ENCODE measurements at places on chromosomes 7 and 10.

DNA sequence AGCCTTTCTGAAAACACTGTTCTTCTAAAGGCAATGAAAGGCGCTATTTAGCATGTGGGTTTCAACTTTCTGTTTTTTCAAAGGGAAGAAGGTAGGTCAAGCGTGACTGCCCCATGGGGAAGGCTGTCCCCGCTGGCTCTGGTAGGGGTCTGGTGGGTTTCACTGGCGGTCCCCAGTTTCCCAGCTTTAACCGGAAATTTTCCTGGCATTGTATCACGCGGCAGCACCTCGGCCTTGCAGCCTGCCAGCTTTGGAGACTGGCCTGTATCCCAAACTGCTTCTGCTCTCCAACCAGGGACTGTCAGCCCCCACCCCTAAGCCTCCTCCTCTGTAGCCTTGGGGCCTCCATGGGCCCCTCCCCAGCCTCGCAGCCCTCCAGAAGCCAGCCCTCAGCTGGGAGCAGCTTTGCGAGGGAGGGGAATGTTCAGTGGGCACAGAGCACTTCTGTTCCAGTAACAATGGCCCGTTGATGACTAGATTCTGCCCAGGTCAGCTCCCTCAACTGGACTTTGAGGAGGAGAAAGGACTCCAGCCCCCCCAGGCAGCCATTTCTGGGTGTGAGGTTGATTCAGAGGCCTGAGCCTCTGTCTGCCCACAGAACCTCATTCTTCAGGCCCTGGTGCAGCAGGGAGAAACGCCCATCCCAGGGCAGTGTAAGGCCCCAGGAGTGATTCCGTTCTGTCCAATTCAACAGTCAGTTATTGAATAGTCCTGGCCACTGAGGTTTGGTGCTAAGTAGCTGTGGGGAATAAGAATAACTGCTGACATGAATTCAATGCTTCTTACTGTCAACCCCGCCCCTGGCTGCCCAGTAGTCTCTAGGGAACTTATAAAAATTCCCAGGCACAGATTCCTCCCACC is 17.1 kb downstream of the CHST3 start:
- peak; percentile 84 for DNase-seq

- DNase-seq: no peak
Observed at GRCh38 chr10:103932971-103933370, 15.0 kb upstream of the STN1 start.

DNA sequence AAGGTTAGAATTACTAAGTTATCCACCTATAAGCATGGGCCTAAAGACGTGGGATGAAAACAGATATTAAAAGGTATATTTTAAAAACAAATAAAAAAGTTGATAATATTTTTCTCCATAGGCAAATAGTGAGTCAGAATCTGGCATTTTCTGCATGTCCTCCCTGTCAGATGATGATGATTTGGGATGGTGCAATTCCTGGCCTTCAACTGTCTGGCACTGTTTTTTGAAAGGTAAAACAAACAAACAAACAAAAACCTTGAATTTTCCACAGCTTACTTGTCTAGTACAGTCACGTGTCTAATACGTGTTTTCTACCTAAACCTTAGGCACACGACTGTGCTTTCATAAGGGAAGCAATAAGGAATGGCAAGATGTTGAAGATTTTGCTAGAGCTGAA is 17.4 kb downstream of the HBP1 start:
- DNase-seq: no peak

DNA sequence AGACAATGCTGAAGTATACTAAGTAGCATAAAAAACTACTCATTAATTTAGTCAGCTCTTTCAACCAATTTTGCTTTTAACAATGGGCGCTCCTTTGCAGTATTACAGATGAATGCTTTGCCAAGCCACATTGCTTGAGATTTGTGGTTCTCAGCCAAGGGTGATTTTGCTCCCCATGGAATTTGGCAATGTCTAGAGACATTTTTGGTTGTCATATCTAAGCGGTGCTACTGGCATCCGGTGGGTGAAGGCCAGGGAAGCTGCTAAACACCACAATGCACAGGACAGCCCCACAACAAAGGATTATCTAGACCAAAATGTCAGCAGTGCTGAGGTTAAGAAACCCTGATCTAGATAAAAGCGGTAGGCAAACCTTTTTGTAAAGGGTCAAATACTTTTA is 112.0 kb downstream of the UBE2H start:
- no peak for DNase-seq

DNA sequence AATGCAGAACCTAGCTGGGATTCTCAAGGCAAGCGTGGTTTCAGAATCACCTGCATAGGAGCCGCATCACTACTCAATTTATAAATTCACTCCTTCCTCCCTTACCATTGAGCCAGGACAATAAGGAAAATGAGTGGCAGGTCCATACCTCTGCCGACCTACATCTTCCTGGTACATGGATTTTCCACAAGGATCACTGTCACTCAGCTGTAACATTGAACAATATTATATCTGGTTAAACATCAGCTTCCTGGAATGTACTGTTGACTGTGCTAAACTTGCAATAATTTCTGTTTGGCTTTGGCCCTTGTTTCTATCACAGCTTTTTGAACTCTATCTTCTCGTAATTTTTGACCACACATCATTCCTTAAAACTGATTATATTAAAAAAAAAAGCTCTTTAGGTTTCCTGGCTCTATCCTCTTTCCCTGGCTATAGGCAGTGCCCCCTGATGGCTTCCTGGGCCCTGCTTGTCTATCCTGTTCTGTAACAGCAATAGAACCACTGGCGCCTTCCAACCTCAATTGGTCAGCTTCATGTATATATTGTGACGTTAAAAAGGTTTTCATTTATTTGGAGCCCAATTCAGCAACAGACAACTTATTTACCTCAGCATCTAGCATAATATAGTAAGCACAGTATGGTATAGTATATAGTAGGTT is 59.2 kb downstream of the RNLS start:
- no peak for DNase-seq

DNA sequence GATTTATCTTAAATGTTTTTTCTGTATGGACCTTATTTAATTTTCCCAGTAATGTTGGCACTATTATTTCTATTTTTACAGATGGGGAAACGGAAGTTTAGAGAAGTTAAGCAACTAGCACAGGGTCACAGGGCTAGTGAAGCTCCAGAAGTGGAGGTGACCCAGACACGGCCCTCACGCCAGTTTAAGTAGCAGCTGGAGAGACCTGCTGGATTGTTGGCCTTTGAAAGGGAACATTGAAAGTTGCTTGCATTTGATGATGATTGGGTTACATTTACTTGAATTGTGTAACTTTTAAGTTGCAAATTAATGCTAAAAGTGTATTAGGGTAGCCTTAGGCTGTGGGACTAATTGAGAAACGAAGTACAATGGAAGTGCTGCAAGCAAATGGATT is 25.6 kb downstream of the CDK14 start:
- no peak for DNase-seq

GRCh38 chr7:23268746-23269145 is 22.2 kb downstream of the GPNMB start:
- DNase-seq: no peak

DNA sequence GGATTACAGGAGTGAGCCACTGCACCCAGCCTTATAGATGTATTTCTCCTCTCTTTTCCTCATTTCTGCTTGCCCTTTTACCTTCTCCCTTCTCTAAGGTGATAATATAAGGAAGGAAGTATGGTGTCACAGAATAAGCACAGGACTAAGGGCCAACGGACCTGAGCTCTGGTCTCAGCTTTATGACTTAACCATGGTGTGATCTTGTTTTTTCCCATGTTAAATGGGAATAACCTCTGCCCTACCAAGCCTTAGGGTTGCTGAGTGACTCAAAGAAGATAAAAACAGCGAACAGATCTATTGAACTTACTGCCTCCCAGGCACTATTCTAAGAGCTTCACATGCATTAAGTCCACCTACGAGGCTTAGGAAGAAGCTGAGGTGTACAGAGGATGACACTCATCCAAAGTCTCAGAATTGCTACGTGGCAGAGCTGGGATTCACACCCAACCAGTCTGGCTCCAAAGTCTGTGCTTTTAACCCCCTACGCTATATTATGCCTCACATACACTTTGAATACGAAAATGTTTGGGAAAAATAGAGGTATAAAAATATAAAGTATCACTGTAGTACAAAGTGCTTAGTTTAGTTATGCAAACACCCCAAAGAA is 5.6 kb downstream of the UROS start:
- peak; percentile 28 for DNase-seq

GRCh38 chr10:68959695-68960527 is 3.9 kb downstream of the DDX21 start:
- no peak for DNase-seq

- peak; percentile 41 for DNase-seq
Observed at GRCh38 chr7:143040209-143040715, 11.9 kb upstream of the OR6V1 start.
